CD4-positive, alpha-beta T cell treated with Interleukin-10 for 1 hour (primary cell): ENCODE measurements at places on chromosomes 5 and 9.

GRCh38 chr5:122067390-122067789 is 10.7 kb downstream of the LOX start:
- no peak for DNase-seq

GRCh38 chr9:119367683-119368075 is 1.6 kb downstream of the BRINP1 start:
- no peak for DNase-seq

- no peak for DNase-seq
Observed at GRCh38 chr5:115843444-115844130, 1.9 kb downstream of the AP3S1 start.

DNA sequence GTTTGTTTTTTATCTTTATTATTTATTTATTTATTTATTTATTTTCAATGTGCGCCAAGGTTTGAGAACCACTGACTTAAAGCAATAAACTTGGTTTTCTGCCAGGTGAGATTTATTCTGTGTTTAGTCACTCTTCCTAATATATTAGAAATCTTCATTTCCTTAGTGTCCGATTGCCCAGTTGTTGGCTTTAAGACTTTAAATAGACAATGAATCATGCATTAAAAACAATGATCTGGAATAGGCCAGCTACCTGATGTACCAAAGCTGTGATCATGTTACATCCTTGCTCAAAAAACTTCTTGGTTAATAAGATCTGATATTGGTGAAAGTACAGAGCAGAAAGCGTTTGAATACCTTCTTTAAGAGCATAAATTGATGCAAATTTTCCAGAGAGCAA is 52.1 kb upstream of the ERBIN start:
- no peak for DNase-seq

GRCh38 chr5:86964889-86965288 is 302.8 kb upstream of the RASA1 start:
- DNase-seq: no peak

GRCh38 chr9:91839926-91840465 is 110.0 kb downstream of the ROR2 start:
- no peak for DNase-seq

- DNase-seq: peak; percentile 19
Observed at GRCh38 chr5:170216257-170216864, 16.4 kb upstream of the C5orf58 start.

GRCh38 chr5:14603141-14603540 is 21.5 kb downstream of the OTULINL start:
- no peak for DNase-seq

GRCh38 chr5:156339139-156339841 is 12.3 kb downstream of the SGCD start:
- DNase-seq: no peak

DNA sequence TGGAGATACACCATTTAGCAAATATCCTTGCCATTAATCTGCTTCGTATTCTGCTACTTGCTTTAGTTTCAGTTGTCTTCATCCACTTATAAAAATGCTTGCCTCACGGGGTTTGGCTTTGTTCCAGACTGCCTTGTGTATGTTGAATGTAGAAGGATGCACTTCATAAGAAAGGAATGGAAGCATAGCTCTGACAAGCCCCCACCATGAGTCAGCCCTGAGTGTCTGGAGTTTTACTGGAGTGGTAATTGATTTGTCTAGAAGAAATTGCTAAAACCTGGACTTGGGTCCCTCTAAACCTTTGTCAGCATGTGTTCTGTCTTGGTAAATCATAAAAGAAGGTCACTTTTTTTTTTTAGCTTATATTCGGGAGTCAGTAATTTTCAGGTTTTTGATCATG is 4.6 kb downstream of the TEX48 start:
- DNase-seq: no peak

GRCh38 chr5:34663771-34664496 is 7.8 kb downstream of the RAI14 start:
- DNase-seq: no peak
